ENCODE measurements at places on chromosomes 2 and 18.

- ATAC-seq, result peak; percentile 59
These were observed 24.2 kb upstream of the ZDBF2 start for GRCh38 chr2:206250041-206250897.

DNA sequence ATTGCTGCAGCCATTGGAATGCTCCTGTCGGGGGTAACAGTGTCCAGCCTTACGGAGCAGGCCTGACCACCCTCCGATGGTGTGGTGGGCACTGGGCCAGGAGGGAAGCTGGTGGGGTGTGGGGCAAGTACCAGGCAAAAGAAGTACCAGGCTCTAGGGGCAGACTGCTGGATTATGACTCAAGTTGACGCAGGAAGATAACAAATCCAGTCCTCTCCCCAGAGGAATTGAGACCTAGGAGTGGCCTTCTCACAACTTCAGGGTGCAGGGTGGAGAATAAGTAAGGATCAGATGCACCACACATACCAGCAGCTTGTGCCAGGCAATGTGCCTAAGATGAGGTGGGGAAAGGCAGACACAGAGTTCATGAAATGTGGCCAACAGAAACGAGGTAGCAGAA is 37.9 kb downstream of the SEMA4F start:
- ATAC-seq, result no peak

DNA sequence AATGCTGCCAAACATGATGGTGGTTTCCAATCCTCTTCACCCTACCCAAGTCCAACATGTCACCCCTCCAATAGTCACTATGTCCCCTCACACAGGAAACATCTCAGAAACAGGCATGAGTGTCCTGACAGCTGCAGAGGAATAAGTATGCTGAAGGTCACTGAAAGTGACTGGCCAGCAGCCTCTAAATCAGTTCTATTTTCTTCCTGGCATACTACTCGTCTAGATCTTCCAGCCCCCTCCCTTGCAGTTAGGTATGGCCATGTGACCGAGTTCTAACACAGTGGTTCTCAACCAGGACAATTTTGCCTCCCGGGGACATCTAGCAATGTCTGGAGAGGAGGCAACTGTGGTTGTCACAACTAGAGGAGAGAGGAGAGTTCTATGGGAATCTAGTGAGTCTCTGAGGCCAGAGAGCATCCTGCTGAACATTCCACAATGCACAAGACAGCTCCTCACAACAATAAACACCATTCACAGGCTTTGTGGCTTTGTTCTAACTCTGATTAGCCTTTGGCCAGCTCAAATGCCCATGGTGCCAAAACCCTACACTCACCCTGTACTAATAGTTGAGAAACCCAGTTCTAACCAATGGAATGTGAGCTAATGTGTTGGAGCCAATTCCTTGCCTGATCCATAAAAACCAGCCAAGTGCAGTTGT is 12.6 kb upstream of the ID2 start:
- ATAC-seq, result no peak

DNA sequence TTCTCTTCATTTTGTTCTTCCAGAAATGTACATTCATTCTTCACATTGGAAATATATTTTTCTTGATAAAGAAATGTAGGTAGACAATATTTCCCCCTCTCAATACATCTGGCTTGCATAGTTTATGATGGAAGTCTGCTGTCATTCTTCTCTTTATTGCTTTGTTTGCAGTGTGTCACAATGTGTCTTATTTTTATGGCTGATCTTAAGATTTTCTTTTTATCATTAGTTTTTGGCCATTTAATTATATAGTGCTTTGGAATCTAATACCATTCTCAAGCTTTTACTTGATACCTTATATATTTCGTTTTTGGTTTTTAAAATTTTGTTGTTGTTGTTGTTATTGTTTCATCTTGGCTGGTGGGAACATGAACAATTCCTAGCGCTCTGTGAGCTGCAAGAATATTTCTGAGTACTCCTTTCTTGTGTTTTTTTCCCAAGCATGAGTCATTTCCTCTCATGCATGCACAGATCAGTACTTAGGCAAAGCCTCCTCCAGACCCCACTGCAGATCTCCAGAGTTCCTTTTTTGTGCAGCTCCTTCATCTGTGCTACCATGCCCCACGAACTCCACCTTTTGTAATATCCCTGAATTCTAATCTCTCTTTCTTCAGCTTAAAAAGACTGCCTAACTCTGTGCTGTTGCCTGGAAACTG is 13.7 kb upstream of the MMADHC start:
- ATAC-seq, result peak; percentile 28

- no peak for ATAC-seq
These were observed 199.7 kb upstream of the RAB6C start for GRCh38 chr2:129779783-129780182.

DNA sequence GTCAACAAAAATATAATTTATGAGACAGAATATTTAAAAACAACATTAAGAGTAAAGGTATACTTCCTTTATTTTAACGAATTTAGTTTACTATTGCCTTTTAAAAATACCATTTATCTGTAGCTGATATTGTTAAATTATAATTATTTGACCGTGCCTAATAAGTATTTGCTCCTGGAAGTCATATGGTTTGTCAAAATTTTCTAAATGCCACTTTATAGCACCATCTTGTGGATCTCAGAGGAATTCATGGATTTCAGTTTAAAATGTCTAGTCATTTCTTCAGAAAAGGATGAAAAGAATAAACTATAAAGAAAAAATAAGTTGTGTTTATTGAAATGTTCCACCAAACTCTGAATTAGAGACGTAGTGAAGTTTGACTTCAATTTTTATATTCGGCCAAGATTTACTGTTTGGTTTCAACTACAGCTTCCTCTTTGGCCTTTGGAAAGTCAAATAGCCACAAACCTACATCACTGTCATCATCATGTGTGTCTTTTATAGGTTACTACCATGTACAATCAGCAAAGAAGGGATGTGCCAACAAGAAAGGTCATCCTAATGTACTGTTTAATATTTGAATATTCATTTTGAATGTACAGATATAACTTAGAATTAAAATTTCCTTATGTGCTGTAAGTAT is 10.3 kb upstream of the FTCDNL1 start:
- no peak for ATAC-seq

DNA sequence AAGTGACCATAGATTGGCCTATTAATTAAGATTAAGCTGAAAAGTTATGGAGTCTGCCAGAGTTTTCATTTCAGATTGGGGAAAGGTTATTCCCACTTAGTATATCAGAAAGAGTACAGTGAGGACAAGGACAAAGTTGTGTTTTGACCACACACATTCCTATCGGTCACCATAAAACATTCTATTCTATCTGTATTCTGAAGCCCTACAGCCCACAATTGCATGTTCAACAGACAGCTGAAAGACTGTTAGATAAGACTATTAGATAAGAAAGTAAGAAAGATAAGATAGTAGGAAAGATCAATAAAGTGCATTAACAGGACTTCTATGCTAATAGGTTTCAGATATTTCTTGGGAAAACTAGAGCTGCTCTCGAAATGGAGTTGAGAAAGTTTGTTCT is 26.7 kb upstream of the ACYP2 start:
- ATAC-seq, result no peak

DNA sequence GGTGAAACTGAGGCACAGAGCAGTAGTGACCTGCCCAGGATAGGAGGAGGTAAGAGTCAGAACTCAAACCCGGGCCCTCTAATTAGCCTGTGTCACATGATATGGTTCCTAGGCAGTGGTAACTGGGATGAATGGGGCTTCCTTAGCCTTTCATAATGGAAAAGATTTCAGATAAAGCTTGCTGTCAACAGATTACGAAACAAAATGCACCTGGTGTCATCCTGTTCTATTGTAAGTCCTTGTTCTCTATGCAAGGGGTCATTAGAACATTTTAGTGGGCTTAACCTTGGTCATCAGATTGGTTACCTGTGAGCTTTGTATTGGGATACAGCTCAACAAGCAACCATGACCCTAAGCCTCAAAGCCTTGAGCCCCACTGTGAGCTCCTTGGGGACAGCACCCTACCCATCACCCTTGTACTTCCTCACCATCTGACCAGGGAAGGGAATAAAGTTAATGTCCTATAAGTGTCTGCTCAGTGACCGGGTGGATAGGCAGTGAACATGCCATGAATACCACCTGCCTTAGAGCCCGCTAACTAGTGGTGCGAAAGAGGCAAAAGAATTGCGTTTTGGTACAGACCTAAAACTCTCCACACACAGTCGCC is 70.3 kb upstream of the RMDN2 start:
- no peak for ATAC-seq

All from activated T-helper 17 cell treated with anti-CD3 and anti-CD28 coated beads, Interleukin-2, amount 50 U/mL, for 72 hours (primary cell).